ENCODE measurements at places on chromosomes 16 and 17.

DNA sequence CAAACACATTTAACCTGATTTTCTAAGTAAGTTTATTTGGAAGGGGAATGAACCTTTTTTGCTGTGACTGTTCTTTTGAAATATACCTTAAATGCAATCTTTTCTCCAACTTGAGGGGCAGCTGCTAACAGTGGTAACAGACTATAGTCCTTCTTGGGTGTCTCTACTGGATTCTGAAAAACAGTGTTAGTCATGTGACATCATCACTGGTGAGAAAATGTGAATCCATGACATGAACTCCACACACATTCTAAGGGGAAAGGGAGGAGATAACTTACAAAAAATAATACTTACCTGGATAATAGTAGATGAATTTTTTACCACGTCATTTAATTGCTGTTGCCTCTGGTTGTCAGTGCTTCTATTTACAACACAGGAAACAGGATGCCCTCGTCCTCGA is 11.3 kb downstream of the COIL start:
- no peak for DNase-seq

DNA sequence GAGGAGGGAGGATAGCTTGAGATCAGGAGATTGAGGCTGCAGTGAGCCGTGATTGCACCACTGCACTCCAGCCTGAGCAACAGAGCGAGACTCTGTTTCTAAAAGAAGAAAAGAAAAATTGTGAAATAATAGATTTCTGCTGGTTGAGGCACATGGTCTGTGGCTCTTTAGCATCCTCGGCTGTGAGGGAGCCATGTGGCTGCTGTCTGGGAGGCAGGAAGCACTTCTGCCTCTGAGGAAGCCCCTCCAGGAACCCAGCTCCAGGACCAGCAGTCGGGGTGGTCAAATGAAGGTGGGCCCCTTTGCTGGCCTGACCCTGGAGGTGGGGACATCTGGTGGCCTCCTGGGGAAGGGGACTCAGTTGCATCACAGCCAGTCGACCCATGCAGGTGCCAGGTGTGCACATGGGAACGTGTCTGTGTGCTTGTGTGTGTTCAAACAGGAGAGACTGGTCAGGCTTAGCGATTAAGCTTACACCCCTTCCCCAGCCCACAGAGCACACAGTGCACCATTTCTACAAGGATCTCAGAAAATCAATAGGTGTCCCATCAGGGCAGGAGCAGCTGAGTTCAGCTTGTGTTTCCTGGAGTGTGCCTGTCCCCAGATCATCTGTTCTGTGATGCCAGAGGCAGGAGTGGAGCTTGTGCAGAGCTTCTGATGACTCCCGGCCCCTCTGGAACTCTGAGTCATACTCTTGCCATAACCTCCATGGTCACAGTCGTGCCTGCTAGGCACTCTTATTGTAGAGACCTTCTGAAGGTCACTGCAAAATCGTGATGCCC is 24.3 kb upstream of the MGAT5B start:
- DNase-seq, result no peak

DNA sequence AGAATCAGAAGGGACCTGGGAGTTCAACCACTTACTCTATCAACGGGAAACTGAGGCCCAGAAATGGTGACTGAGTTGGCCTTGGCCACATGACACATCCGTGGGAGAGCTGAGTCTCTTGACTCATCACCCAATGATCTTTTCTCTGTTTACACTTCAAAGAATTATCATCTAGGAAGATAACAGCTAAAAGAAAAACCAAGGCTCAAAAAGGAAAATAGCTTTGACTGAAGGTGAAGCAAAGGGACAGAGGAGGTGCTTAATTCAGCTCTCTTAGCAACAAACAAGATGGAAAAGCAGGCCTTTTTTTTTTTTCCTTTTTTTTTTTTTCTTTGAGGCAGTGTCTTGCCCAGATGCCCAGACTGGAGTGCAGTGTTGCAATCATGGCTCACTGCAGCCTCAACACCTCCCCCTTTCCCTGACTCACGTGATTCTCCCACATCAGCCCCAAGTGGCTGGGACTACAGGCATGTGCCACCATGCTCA is 16.7 kb downstream of the ERCC4 start:
- DNase-seq, result no peak

DNA sequence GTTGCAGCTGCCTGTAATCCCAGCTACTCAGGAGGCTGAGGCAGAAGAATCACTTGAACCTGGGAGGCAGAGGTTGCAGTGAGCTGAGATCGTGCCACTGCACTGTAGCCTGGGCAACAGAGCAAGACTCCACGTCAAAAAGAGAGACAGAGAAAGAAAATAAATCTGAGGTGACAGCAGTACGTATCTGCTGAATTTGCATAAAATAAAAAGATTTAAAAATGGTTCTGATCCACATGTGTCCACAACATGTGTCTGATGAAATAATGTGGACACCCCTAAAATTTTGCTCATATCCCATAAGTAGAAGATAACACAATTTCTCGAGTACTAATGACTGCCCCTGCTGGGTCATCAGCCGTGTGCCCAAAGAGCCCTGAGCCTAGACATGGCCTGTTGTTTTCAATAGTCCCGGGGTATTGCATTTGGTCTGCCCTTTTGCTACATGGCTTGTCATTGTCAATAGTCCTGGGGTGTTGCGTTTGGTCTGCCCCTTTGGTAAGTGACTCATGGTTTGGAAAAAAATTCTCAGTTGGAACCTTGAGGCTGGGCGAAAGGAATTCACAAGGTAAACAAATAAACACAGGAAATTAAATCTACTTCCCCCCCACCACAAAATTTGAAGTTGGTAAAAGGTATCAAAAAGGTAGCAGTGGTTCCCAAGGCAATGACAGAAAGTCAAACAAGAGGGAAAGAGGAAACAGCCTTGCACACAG is 434.6 kb upstream of the MAF start:
- DNase-seq, result no peak

- DNase-seq, result no peak
Observed at GRCh38 chr17:28841901-28842281, 699 bp downstream of the FAM222B start.
